NCI-H2029 treated with DMSO at 0.1 percent for 48 hours (cell line): ENCODE measurements at places on chromosomes 1 and 21.
A peak's percentile ranks its signal among the peaks of the same experiment; 100 is the strongest.

GRCh38 chr21:39763272-39763970 is 18.4 kb downstream of the IGSF5 start:
- no peak for DNase-seq

DNA sequence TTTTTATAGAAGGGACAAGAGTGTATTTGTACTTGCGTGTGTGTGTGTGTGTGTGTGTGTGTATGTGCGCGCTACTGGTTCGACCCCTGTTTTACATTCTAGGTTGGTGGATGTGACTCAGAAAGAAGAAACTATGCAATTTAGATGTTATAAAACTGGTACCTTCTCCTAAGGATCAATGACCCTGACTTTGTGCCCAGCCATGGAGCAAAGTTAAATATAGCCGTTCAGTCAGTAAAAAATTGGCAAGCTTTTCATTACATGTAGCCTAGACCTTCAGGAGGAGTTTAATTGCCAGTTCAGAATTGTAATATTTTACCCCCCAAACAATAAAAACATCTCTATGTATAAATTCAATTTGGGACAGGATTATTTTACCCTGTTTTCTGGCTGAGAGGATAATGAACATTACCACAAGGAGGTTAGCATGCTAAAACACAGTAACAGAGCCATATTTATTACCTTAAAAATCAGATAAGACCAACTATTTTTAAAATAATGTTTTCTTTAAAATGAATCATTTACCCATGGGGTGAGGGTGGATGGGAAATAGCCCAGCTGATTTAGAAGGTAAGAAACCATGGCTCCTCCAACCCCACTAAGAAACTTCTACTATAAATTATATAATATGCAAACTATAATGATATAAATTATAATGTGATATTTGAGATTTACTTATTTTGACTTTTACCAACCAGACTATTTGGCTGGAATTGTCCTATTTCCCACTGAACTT is 33.5 kb upstream of the MTR start:
- DNase-seq, result no peak

DNA sequence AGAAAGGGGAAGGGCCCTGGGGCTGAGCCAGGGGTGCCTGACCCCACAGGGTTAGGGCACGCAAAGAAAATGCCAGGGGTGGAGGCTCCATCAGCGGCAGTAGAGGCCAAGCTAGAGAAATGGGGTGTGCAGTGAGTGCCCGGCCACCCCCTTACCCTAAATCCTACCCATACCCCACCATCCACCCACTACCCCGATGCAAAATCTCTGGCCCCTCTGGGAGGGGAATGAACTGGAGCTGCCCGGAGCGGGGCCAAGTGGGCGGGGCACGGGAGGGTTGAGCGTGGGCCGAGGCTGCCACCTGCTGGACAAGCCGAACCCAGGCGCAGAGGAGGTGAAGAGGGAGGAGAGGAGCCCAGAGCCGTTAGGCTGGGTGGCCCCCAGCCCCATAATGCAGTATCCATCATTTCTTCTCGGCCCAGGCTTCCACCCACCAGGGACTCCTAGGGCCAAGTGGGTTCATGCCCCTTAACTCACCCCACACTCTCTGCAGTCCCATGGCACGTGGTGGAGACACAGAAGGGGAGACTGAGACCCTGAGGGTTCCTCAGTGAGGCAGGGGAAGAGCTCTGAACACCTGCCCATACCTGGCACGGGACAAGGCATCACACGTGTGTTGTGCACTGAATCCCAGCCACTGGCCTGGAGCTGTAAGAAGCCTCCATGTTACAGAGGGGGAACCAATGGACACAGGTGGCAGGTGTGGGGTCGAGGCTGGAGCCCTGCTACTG is 1.4 kb upstream of the C1QC start:
- DNase-seq, result peak; percentile 15

DNA sequence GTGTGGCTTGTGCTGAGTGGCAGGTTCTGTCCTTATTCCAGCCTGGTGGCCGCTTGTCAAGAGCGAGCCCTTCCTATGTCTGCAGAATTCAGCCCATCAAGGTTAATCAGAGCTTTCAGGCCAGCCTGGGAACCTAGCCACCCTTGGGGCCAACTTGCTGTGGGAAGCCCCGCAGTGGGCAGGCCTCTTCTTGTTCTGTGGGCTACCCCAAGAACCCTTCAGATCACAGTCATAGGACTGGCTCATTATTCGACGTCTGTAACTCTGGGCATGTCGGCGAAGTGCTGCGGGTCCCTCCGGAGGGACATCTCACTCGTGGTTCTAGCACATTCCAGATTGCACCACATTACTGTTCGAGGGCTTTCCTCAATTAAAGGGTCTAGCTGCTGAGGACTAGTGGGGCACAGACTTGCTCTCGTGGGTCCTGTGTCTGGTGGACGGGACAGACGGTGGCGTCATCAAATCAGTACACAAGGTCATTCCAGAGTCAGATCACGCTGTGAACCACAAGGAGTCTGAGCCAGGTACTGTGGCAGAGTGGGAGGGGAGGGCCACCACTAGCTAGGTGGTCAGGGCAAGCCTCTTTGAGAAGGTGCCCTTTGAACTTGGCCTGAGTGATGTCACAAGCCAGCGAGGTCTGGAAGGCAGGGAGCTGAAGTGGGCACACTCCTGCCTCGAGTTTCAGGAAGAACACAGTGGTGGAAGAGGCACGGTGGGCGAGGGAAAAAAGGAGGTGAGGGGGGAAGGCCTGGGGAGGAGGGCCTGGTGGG is 20.3 kb upstream of the TNFRSF1B start:
- no peak for DNase-seq

DNA sequence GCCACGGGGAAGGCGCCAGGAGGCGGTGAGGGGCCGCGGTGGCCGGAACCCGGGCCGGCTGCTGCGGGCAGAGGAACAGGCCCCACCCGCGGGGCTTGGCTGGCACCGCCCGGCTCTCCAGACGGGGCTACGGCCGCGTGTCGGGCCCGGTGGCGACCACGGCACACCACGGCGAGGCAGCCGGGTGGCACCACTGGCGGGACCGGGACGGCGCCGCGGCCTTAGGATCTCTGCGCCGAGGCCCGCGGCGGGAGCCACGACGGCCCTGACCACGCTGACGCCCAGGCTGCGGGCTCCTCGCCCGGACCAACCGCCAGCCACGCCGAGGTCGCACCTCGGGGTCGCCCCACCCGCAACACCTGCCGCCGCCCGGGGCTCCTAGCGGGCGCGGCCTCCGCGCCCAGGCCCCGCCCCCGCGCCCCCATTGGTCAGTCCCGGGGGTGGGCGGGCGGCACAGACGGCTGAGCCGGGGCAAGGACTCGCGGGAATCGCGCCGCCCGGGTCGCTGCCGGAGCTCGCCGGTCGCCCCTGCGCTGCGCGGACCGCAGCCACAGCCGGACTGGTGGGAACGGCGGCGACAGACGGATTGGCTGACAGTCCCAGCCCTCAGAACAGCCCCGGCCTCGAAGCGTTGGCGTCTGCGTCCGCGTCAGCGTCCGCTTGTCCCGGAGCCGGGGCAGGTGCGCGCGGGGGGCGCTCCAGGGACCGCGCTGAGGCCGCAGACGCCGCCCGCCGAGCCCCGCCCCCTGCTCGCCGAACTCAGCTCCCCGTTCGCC is at the start of gene BMP8A:
Gene BMP8A, plus strand, starts transcription at position 491 of the 776 bp plus-strand sequence. CDS start 356 bp downstream, outside the sequence.
- peak; percentile 99 for DNase-seq

- no peak for DNase-seq
These were observed 492 bp downstream of the HLX start for GRCh38 chr1:220879509-220880361.

DNA sequence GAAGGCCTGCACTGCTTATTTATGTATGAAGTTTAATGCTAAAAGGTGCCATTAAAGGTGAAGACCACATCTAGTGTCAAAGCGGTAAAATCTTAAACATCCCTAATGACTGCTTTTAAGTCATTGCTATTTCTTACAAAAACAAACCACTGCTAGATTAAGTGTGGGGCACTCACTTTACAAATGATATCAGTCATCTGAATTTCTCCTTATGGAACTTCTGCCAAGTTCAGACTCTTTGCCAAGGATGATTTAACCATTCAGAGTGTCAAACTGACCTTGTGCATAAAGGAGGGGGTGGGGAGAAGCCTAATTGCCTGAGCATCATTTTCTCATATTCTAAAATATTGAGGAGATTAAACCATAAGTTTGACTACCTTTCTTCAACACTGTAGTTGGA is 271.5 kb downstream of the TGFB2 start:
- DNase-seq, result no peak

DNA sequence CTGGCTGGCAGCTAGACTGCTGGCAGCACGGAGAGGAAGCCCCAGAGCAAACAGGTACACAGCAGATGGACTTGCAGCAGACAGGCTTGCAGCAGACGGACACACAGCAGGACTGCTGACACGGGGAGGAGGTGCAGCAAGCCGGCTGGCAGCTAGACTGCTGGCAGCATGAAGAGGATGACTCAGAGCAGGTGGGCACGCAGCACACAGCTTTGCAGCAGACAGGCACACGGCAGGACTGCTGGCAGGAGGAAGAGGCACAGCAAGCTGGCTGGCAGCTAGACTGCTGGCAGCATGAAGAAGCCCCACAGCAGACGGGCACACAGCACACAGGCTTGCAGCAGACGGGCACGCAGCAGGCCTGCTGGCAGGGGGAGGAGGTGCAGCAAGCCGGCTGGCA is 498 bp downstream of the KRTAP10-2 start:
- no peak for DNase-seq
